ENCODE measurements at places on chromosomes 13 and 19. TPM values are rescaled to one million over a fixed set of nuclear protein-coding genes. Genes with fewer than 3 reads are reported as not detected.

GRCh38 chr19:27393591-27393990 is 1819.4 kb downstream of the UQCRFS1 start:
- DNase-seq: no peak

CD79A gene
- total RNA-seq: 0.32 TPM

PPFIA3 gene
- 9.7 TPM for total RNA-seq

- no peak for DNase-seq
Measured at GRCh38 chr13:41224113-41225110, 30.0 kb upstream of the KBTBD7 start.

DNA sequence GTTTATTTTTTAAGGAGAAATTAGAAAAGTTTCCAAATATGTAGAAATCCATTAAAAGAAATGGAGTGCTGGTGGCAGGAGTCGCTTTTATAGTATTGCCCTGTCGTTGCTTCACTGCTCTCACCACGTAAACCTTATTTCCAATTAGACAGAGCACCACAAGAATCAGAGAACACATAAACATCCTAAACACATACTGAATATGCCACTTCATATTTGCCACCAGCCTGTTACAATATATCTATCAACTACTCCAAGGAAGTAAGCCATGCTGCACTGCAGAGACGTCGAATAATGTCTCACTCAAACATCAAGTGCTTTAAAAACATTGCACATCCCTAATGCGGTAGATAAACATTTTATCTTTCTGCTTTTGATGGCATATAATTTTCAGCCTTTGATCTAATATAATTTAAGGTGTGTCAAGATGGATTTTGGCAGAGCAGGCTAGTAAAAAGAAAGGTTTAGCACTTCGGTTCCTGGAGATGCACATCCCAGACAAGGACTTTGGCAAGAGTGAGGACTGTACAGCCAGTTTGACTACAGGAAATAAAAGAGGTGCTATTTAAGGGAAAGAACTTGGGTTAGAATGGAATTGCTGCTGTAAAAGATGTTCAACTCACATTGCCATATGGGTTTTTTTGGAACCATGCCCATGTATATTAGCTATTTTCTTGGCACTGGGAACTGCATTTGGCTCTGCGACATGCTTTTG is 932.3 kb downstream of the EFNB2 start:
- no peak for DNase-seq

DNA sequence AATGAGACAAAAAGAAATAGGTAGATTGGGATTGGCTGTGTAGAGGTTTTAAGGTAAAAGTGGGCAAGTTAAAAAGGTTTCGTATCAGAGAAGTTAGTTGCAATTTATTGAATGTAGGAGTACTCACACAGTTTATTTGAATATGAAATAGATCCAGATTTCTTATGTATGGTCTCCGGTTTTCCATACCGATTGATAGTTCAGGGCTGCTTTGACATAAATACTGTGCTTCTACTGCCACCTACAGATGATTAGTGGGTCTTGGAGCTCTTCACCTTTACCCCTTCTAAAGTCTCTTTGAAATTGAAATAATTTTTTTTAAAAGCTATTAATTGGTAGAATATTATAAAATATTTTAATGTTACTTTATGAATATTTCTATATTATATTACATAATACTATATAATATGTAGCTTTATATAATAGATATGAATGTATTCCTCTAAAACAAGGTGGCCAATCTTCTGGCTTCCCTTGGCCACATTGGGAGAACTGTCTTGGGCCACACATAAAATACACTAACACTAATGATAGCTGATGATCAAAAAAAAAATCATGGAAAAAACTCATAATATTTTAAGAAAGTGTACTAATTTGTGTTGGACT is 7.7 kb upstream of the GPR18 start:
- DNase-seq: no peak

IGSF23 gene
- total RNA-seq: not detected

GRCh38 chr13:28258417-28258816 is 120.1 kb downstream of the PAN3 start:
- no peak for DNase-seq
